HEK293T (cell line): ENCODE measurements at places on chromosomes 11 and 22.

- DNase-seq = no peak
Measured at GRCh38 chr22:27512283-27512761, 289.2 kb downstream of the MN1 start.

- DNase-seq = no peak
Measured at GRCh38 chr11:115368616-115369015, 135.6 kb downstream of the CADM1 start.

GRCh38 chr11:2138068-2138430 lies 1.1 kb downstream of the IGF2 start:
- DNase-seq = no peak

- DNase-seq = no peak
Measured at GRCh38 chr11:39772525-39773137, 1686.8 kb downstream of the LRRC4C start.

GRCh38 chr11:11985016-11985715 lies 23.3 kb downstream of the DKK3 start:
- no peak for DNase-seq

GRCh38 chr22:28718044-28718443 lies 23.6 kb downstream of the CHEK2 start:
- DNase-seq = no peak

- peak; percentile 78 for DNase-seq
Measured at GRCh38 chr11:18775492-18776292, 15.9 kb downstream of the PTPN5 start.

DNA sequence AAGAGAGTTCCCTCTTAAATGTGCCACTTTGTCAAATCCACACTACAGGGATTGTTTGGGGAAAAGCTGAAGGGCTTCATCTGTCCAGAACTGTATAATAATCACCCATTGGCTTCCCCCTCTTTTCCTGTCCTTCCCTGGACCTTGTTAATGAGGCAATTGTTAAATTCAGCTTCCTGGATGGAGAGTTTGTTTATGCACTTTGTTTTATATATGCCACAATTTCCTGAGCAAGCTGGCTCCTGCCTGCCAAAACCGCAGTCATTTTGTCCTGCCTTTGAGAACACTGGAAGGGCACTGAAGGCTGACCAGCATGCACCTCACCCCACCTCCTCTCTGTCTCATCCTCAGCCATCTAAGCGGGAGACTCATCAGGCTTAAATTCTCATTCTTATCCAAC lies 86.2 kb downstream of the MSANTD4 start:
- DNase-seq = no peak

- no peak for DNase-seq
Measured at GRCh38 chr11:80146232-80146631, 705.4 kb upstream of the TENM4 start.

DNA sequence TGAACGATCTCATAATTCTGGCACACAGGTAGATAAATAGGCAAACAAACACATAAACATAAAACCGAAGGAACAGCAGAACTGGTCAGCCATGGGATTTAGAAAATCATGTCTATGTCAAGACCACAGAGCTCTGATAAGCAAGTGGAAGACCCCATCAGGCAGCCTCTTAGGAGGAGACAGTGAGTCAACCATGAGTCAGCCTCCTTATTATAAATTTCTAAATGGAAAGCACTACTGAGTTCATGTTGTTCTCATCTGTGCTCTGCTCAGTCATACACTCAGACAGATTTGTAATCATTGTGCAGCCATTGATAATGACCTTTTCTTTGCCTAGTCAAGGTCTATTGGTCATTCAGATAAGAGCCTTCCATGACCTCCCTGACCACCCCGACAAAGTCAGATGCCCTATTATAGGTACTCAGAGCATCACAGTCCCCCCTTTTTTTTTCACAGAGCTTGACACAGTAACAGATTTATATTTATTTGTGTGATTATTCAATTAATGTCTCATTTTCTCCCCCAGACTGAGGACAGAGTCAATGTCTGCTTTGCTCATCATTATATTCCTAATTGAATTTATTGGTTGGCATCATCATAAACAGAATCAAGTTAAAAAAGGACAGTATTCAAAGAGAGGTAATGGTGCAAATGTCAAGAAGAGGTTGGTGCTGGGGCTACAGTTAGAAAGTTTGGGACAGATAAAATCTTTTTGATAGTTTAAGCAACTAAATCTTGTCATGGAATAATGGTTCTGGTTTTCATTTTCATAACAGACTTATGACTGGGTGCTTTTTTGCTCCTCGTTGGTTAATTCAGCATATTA lies 579.7 kb upstream of the CCDC90B start:
- DNase-seq = no peak

GRCh38 chr11:126155402-126156187 lies 55.9 kb downstream of the RPUSD4 start:
- DNase-seq = no peak

GRCh38 chr11:63970902-63971301 lies 3.5 kb upstream of the COX8A start:
- no peak for DNase-seq

DNA sequence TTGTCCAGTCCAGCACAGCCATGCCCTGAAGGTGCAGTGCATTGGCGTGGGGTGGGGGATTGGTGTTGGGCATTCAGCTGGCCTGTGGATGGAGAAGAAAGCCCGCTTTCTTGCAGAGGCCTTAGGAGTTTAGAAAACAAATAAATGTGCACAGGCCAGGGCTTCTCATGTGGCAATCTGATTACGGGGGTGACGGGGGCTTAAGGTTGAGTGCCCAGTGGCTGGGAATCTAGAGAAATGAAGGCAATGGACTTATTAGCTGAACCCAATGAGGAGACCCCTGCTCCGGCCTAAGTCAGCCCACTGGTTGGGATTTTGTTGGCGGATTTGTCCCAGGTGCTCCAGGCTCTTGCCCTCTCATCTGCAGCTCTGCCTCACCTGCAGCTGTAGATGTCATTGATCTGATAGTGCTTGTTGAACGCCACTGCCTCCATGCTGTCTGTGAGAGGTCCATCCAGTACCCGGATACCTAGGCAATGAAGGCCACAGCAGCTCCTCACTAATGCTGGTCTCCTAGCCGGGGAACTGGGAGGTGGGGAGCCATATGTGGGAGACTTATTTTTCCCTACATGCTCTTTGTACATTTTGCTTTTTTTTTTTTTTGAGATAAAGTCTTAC lies 6.2 kb downstream of the PCSK7 start:
- no peak for DNase-seq

DNA sequence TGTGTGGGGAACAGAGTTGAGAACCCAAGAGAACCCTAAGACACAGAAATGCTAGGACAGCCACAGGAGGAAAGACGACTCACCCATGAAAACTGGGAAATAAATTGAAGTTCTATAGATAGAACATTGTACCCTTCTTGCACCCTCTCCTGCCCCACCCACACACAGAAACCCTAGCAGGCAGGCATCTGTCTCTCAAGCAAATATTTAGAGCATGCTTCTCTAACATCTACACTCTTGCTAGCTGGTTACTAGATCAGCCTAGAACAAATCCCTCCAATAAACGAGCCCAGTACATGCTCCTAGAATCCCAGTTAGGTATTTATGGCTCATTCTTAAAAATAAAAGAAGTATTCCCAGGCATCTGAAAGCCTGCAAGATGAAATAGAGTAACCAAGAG lies 32.1 kb upstream of the CLPB start:
- no peak for DNase-seq

DNA sequence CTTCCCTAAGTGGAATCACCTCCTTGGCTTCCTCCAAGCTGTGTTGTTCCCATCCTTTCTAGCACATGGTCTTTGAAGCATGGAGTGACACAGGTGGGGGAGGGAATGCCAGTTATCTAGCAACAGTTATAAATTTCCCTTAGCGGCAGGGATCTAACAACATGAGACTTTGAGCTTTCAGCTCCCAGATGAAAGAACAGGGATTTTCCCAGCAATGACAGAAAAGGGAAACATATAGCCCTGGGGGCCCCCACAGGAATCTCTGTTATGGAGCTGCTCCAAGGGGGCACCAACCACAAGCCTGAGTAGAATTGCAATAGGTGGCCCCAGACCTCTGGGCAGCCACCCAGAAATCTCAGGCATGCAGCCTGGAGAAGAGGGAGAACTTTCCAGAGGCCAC lies 163.0 kb downstream of the GRIK4 start:
- no peak for DNase-seq

- no peak for DNase-seq
Measured at GRCh38 chr22:33083212-33083611, 25.0 kb upstream of the SYN3 start.

GRCh38 chr22:47923011-47923427 lies 1160.6 kb downstream of the TBC1D22A start:
- no peak for DNase-seq

- DNase-seq = no peak
Measured at GRCh38 chr22:40236131-40236665, 58.5 kb downstream of the TNRC6B start.

- peak; percentile 60 for DNase-seq
Measured at GRCh38 chr11:115132436-115133228, 371.6 kb downstream of the CADM1 start.

GRCh38 chr11:103805688-103806009 lies 230.8 kb upstream of the DDI1 start:
- DNase-seq = no peak

DNA sequence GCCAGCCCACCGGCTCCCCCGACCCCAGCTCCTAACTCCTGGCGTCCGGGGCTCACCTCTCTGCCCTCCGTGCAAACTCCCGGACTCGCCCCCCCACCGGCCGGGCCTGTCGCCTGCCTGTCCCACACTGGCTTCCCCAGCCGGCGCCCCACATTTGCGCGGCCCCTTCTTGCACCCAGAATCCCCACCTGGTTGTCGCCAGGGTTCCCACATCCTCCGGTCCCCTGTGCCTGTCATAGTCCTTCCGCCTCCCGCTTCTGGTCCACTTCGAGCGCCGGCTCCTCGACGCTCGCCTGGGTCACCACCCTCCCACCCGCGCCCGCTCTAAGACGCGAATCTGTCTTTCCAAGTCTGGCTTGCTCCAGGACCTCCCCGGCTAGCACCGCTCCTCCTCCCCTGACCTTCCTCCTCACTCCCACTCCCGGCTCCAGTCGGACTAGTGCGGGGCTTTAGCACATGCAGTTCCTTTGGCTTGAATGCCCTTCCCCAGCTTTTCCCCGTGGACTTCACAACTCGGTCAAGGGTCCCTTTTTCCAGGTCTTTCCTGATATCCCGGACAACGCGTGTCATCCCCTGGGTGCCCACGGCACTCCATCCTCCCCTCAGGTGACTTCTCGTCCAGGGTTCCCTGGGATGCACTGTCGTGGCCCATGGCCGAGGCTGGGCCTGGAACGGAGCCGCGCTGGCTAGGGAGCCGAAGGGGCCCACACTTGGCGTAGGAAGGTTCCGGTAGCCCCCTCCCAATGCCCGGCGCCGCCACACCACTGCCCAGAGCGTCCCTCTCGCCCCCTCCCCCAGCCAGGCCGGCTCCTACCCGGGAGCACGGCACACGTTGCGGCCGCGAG lies 635 bp downstream of the SCARF2 start:
- peak; percentile 52 for DNase-seq

GRCh38 chr22:39593066-39593930 lies 22.7 kb downstream of the CACNA1I start:
- DNase-seq = no peak

GRCh38 chr11:121466063-121466794 lies 13.5 kb upstream of the SORL1-AS1 start:
- peak; percentile 61 for DNase-seq

DNA sequence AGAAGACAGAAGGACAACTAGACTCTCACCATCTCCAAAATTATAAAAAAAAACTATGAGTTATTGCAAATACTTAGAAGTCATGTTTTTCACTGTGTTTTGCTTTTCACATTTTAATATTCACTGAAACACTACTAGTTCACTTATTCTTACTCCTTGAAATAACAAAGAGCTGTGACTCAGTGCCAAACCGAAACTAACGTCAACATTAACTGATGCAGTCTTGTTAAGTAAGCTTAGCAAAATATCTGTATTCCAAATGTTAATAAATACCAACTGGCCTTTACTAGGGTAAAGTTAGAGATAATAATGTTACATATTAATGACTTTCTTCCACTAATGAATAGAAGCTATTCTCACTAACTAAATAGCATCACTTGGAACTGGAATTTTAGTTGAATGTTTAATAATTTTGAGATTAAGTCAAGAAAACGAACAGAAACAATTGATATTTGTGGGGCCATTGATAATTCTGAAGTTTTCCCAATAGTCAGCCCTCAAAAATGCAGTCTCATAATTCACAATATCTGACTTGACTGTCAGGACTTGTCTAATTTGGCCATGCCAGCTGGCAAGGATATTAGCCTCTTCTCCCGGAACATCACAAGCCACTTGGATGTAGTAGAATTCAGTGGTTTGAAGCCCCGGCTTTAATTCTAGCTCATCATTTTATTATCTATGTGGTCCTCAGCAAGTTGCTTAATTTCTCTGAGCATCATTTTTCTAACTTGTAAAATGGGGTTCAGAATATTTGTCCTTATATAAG lies 230.1 kb upstream of the DDI1 start:
- DNase-seq = no peak

GRCh38 chr11:104803776-104804175 lies 94.5 kb downstream of the CASP12 start:
- no peak for DNase-seq

GRCh38 chr11:68441466-68442230 lies 18.9 kb upstream of the PPP6R3 start:
- DNase-seq = no peak

GRCh38 chr11:84413549-84413948 lies 1127.4 kb upstream of the CCDC90B start:
- DNase-seq = no peak

GRCh38 chr11:64007629-64008282 lies 21.5 kb downstream of the OTUB1 start:
- peak; percentile 49 for DNase-seq

DNA sequence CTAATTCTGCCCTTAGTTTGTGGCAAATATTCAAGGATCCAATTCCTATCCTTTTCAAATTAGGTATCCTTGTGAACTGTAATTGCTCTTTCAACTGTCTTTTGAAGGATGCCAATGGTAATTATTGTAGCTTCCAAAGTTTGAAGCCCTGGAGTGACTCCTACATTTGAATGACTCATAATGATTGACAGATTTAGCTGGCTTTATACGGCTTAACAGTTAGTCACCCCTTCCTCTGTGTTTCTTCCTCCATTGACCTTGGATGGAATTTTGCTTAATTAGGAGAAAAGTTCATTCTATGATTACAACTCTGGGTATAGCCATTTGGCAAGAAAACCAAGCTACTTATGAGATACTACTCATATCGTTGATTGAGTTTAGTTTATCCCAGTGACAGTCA lies 639.3 kb upstream of the KIRREL3 start:
- DNase-seq = no peak

- DNase-seq = no peak
Measured at GRCh38 chr11:64485074-64485473, 105.9 kb upstream of the SLC22A12 start.

DNA sequence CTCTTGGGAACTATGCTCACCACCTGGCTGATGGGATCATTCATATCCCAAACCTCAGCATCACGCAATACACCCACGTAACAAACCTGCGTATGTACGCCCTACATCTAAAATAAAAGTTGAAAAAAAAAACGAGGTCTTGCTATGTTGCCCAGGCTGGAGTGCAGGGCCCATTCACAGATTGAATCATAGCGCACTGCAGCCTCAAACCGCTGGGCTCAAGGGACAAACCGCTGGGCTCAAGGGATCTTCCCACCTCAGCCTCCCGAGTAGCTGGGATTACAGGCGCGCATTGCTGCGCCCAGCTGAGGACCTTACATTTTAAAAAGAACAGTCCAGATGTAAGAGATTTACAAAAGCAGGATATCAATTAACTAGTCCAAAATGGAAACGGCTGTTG lies 41.9 kb upstream of the EMID1 start:
- no peak for DNase-seq
